ENCODE measurements at places on chromosomes 5 and 9.

DNA sequence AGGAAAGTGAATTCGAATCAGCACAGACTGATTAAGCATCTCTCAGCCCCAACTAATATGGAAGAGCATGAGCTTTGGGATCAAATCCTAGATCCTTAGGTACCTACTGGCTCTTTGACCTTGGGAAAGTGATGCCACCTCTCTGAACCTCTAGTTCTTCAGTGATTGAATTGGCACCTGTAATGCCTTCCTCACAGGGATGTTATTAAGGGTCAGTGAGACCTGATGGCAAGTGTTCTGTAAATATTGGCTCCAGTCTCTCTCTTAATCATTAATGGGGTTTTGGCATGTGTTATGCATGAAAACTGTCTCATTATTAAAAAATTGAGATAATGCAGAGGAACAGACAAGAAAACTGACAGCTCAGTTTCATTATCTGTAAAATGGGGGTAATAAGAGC is 115.8 kb downstream of the INSYN2B start:
- no peak for DNase-seq

DNA sequence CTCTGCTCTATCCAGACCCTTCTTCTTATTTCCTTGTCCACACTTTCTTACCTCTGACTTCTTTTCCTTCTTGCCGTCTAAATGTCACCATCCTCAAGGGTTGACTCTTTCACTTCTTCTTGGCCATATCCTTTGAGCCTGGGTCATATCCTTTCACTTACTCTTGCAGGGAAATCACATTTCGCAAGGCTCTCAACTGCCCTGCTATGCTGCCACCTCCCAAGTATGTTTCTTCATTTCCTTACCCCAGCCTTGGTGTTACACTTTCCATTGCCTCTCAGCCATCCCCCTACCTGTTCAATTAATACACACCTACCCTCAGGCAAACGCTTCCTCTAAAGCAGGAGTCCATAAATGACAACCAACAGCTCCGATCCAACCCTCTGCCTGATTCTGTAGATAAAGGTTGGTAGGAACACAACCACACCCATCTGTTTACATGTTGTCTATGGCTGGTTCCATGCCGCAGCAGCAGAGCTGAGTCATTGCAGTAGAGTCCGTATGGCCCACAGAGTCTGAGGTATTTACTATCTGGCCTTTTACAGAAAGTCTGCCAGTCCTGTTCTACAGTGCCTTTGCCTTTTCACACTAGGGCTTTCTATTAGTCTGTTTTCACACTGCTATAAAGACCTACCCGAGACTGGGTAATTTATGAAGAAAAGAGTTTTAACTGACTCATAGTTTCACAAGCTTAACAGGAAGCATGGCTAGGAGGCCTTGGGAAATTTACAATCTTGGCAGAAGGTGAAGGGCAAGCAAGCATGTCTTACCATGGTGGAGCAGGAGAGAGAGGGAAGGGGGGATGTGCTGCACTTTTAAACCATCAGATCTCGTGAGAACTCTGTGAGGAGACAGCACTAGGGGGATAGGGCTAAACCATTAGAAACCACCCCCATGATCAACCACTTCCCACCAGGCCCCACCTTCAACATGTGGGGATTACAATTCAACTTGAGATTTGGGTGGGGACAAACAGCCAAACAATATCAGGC is 97.9 kb downstream of the SV2C start:
- no peak for DNase-seq

DNA sequence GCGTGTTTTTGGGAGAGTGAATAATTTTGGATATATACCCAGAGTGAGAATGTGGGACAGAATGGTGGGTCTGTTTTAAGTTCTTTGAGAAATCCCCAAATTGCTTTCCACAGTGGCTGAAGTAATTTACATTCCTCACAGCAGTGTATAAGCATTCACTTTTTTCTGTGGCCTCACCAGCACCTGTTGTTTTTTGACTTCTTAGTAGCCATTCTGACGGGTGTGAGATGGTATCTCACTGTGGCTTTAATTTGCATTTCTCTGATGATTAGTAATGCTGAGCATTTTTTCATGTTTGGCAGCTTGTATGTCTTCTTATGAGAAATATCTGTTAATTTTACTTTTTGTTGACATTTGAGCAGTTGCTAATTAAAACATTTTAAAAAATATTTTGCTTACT is 9.4 kb upstream of the SPATA31D1 start:
- DNase-seq = no peak

DNA sequence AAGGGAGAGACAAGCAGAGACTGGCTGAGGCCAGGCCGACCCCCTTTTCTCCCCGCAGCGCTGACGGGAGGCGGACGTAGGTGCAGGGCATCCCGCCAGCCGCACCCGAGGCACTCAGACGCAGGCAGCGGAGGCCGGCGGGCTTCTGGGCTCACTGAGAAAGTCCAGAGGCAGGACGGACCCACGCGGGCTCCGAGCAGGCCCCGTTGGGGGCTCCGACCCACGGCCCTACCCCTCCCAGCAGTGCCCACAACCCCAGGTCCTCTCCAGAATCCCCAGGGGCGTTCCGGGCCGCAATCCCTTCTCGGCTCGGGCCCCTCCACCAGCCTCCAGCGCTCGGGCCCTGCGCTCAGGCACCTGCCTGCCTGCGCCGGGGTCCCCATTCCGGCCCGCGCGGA is 543 bp downstream of the MTMR12 start:
- DNase-seq = peak; percentile 58

- no peak for DNase-seq
Measured at GRCh38 chr5:143134900-143135299, 268.6 kb downstream of the NR3C1 start.

GRCh38 chr9:134854541-134854981 is 26.0 kb upstream of the FCN2 start:
- DNase-seq = no peak
